ENCODE measurements at places on chromosomes 3 and 15.

DNA sequence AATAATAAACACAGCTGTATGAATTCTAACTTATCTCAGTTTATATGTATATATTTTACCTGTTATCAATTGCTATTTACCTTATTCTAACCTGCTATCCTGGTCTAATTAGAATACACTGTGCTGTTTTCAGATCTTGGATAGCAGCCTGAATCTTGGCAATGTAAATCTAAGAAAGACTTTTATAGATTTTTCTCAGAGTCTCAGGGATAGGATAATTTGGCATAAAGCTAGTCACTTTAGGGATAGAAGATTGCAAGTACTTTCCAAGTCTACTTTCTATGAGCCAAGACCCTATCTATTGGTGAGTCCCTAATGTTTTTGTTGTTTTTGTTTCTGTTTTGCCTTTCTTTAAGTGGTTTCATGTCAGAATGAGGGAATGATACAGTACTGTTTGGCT lies 695.7 kb downstream of the NAALADL2 start:
- no peak for DNase-seq

DNA sequence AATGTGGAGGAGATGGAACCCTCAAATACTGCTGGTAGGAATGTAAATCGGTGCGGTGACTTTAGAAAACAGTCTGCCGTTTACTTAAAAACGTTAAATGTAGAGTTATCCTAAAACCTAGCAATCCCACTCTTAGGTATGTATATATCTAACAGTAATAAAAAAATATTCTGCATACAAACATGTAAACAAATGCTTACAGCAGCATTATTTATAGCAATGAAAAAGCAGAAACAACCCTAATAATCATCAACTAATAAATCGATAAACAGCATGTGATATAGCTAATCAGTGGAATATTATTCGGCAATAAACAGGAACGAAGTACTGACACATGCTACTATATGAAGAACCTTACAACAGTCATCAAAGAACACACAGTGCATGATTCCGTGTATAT lies 144.7 kb downstream of the CNTN3 start:
- DNase-seq: no peak

- no peak for DNase-seq
Observed at GRCh38 chr3:133966954-133967353, 62.8 kb downstream of the SLCO2A1 start.

- DNase-seq: no peak
Observed at GRCh38 chr15:101276501-101277037, 716 bp downstream of the SELENOS start.

- no peak for DNase-seq
Observed at GRCh38 chr3:185830018-185830797, 5.4 kb upstream of the IGF2BP2 start.

DNA sequence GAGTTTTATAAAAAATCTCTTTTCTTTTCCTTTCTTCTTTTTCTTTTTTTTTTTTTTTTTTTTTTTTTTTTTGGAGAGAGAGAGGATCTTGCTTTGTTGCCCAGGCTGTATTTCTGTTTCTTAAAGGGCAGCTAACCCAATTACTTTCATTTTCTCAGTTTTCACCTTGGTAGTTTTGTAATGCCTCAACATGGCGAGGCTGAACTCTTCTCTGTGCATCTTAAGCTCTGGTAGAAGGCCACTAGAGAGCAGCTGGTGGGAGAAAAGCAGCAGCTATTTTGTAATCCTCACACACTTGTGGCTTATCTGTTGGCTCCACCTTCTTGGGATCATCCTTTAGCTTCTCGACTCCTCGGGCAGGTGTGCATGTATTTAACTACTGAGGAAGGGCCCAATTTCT lies 152.2 kb upstream of the MEIS2 start:
- DNase-seq: no peak

GRCh38 chr15:29988701-29989100 lies 94.1 kb upstream of the GOLGA8J start:
- no peak for DNase-seq

DNA sequence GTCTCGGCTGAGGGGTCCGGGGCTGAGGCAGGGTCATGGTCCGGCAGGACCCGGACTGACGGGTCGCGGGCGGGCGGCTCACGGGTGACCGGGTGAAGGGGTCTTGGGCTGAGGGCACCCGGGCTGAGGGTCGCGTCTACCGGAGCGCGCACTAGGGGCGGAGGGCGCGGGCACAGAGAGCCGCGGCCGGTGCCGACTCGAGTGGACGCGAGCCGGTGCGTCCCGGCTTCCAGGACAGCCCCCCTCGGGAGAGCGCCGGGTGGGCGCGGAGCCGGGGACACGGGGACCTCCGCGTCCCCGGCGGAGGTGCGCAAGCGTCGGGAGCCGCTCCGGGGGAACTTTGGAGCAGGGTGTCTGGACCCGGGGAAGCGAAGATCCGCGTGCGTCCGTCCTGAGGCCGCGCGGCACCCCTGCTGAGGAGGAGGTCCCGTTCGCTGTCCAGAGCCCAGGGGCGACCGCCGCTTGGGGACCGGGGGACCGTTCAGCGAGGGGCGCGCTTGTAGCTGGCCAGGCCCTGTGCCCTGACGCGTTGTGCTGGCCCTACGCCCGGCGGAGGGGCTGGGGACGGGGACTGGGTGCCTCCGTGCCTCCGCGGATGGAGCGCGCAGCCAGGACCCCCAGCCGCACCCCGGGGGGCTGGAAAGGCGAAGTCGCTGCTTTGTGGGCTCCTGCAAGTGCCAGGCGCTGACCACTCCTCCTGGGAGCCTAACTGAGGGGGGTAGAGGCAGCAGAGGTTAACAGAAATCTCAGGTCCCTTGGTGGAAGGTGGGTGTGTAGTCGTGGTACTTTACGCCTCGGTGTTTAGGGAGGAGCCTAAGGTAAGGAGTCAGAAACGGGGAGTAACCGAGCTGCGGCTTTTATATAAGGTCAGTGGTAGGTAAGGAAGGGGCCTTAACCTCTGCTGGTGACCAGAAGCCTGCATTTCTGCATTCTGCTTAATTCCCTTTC lies at the start of gene PPARG:
Gene PPARG (plus strand): TSS at position 889 of the 948 bp plus-strand sequence. CDS start 90,642 bp downstream, outside the sequence.
- no peak for DNase-seq

- peak; percentile 40 for DNase-seq
Observed at GRCh38 chr15:70258369-70259027, 160.8 kb upstream of the TLE3 start.

- no peak for DNase-seq
Observed at GRCh38 chr3:197428952-197429351, 126.8 kb downstream of the BDH1 start.

DNA sequence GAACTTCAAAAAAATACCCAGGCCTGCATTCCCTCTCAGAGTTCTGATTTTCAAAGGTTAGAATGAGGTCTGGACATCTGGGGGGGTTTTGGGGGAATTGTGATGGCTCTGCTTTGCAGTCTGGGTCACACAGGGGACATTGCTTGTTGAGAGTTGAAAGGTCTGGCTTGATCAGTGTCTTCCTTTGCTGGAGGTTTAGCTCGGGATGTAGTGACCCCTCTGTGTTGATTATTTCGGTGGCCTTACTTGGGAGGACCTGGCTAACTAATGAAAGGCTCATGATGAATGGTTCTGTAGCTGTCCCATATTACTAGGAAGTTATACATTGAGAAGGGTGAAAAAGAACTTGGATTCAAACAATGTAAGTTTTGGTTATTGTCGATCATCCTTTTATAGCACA lies 23.7 kb downstream of the TPM1 start:
- DNase-seq: no peak

- DNase-seq: no peak
Observed at GRCh38 chr3:171044835-171045793, 18.6 kb upstream of the SLC2A2 start.

GRCh38 chr3:65999606-66000005 lies 39.1 kb downstream of the MAGI1 start:
- DNase-seq: no peak

DNA sequence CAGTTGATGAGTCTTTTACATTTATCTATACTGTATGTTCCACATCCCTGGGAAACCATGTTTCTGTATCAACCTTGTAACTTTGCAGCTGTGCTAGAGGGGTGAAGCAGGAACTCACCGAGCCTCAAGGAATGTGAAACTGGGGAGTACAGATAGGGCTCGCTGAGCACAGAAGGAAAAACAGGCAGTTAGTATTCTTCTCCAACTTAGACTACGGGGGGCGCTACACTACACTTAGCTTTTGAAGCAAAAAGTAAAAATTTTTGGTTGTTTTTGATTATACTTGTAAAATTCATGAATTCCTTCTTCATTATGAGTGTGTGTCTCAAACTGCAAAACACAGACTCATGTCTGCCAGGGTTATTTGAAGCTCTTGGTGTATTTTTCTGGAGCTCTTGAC lies 132.7 kb upstream of the RGMA start:
- DNase-seq: no peak

DNA sequence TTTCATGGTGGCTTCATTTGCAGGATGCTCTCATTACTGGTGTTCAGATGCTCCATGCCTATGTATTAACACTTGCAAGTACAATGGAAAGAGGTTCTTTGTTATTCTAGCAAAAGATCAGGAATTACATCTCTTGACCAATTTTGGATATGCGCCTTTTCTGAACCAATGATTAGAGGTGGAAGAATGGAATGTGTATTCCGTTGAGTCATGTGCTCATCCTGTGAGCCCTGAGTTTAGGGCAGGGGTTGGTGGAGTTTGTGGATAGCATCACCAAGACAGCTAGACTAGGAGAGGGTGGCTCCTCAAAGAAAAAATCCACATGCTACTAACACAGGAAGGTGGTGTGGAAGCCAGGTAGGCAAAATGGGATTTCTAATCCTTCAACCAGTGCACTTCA lies 80.7 kb upstream of the SLC25A26 start:
- no peak for DNase-seq

DNA sequence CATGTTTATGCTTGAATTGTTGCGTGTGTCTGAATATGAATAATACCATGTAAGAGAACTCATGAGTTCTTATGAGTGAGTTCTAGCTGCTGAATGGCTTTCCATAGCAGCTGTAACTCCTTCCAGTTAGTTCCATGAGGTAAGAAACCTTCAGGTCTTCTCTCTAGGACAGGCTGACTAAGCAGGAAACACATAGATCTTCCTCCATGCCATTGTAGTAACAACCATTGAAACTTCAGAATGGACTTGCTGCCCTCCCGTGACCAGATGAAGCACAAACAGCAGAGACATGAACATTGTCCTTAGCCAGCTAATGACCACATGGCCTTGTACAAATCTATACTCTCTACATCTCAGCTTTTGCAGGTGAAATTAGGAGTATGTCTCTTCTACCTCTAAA lies 200.0 kb downstream of the ZNF385D start:
- DNase-seq: no peak

- no peak for DNase-seq
Observed at GRCh38 chr3:180570238-180570637, 31.7 kb upstream of the TTC14 start.

GRCh38 chr3:40737343-40737742 lies 212.6 kb downstream of the ZNF621 start:
- no peak for DNase-seq

DNA sequence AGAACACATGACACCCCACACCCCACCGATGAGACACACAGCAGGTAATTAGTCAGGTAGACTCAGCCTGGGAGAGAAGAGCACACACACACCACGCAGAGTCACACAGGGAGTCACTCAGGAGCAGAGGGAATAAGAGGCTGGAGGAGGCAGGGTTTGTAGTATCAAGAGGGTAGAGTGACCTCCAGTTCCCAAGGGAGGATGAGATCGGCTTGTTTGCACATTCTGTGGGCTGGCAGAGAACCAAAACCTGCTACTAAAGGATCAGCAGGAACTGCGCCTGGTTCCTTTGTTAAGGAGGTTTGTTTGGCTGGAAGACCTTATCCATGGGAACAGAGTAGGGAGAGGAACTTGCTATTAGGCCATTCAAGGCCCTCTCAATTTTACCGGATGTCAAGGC lies 281.4 kb upstream of the SLCO3A1 start:
- no peak for DNase-seq

DNA sequence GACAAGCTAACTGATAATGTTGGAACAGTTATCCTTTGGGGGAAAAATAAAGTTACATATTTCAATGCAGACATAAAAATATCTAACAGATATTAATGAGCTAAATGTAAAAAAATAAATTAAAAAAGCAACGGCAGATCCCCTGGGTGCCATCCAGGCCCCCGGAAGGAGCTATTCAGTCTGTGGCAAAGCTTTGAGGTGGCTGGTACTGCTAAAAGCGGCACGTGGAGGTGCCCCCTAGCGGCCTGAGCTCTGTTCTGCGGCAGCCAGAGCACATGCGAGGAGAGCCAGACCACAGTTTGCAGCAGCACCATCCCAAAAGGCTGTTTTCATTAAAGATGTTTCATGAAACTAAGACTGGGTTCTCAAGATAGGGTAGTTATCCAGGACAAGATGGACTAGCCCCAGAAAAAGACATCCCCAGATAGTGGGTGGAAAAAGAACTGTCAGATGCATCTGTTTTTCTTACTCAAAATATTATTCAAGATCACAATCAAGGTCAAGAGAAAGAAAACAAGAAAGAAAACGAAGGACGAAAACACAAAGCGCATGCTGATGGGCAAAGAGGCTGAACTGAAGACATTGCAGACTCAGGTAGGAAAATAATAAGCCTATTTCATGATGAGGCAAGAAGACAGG lies 18.7 kb downstream of the AP3S2 start:
- DNase-seq: peak; percentile 80

GRCh38 chr3:71979175-71979574 lies 194.2 kb upstream of the PROK2 start:
- no peak for DNase-seq

DNA sequence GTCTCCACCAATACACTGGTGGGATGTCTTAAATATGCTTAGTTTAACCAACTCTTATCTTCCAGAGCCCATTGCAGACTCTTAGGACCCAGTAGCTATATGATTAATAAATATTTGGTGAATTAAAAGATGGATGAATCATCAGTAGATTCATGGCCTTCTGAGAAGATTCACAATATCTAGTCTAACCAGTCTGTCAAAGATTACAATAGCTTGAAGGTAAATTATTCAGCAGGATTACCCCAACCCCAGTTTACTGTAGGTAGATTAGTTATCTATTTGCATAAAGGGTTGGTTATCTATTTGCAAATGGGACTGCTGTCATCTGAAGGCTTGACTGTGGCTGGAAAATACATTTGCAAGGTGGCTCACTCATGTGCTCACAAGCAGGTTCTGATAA lies 239.4 kb upstream of the THRB start:
- DNase-seq: no peak

- peak; percentile 36 for DNase-seq
Observed at GRCh38 chr15:45179221-45179985, 8.4 kb downstream of the SHF start.

- DNase-seq: no peak
Observed at GRCh38 chr3:72582211-72582878, 265.9 kb downstream of the SHQ1 start.

DNA sequence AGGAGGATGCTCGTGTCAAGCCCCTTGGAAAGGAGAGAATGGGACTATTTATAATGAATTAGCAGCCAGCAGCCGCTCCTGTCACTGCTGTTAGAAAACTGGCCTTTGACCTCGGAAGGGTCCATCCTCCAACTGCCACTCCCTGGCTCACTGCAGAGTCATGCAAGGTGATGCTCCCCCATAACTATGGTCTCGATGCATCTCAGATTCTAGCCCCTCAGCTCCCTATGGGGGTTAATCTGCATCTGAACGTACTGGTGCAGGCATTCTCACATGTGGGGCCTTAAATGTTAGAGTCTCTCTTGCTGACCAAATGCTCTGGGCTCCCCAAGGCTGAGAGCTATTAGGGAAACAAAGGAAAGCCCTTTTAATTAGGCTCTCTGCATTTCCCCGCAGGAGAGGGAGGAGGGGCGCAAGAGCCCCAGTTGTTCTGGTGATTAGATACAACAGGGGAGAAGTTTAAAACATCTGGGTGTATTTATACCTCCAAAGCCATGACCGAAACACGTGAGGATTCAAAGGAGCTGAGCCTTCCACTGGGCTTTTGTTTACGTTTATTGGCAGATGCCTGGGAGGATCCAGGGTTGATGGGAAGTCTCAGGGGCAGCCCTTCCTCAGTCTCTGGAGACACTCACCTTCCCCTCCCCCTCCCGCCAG lies 182.5 kb downstream of the OPA1 start:
- DNase-seq: no peak

- peak; percentile 56 for DNase-seq
Observed at GRCh38 chr3:67655364-67656121, 1.1 kb upstream of the SUCLG2 start.

Data from stimulated activated CD4-positive, alpha-beta T cell treated with anti-CD3 and anti-CD28 coated beads, Interleukin-12 subunit alpha, Interleukin-12 subunit beta, amount 100 ng/mL, for 24 hours (primary cell).